ENCODE measurements at places on chromosomes 1 and 21.

DNA sequence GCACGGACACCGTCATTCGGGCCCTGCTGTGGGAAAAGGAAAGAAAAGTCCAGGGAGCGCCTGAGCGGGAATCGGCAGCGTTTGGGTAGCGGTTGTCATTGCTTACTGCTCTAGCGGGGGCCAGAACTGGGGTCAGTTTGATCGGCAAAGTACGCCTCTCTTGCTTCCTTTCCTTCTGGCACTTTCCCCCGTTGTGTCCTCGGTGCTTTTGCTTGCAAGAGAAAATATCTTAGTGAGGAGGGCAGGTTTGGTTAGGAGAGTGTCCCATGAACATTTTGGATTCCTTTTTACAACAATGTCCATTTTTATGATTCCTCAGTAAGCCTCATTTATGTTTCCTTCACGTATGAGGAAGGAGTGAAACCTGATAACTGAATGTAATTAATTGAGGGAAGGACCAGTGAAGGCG is 670 bp downstream of the ST3GAL3 start:
- no peak for DNase-seq

DNA sequence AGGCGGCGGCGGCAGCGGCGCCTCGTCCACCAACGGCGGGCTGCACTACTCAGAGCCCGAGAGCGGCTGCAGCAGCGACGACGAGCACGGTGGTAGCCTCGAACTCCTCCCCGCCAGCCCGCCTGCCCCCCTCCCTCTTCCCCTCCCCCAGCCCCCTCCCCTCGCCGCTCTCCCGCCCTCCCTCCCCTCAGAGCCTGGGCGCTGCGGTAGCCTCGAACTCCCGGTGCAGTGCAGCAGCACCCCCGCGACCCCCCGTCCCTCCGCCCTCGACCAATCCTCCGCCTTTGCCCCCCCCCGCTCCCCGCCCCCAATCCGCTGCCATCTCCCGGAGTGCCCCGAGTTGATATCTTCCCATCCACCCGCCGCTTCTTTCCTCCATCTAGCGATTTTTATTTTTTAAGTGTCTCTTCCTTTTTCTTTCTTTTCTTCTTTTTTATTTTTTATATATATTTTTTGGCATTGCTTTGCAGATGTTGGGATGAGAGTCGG is 516 bp downstream of the RCOR3 start:
- no peak for DNase-seq

DNA sequence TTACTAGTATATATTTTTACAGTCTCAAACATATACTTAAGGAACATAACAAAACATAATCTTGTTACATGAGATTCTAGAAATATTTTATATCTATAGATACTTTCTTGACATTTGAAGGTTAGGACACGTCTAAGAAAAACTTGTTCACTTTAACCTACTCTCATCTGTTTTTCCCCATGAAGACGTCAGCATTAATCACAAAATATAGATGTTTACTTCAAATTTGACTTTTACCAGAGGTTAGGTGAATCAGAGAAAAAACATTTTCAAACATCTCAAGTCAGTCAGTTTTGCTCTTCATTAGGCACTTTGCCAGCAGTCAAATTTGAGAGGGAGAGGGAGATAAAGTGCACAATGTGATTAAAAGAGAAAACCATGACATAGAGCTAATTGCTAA is 47.7 kb downstream of the BRINP3 start:
- no peak for DNase-seq

DNA sequence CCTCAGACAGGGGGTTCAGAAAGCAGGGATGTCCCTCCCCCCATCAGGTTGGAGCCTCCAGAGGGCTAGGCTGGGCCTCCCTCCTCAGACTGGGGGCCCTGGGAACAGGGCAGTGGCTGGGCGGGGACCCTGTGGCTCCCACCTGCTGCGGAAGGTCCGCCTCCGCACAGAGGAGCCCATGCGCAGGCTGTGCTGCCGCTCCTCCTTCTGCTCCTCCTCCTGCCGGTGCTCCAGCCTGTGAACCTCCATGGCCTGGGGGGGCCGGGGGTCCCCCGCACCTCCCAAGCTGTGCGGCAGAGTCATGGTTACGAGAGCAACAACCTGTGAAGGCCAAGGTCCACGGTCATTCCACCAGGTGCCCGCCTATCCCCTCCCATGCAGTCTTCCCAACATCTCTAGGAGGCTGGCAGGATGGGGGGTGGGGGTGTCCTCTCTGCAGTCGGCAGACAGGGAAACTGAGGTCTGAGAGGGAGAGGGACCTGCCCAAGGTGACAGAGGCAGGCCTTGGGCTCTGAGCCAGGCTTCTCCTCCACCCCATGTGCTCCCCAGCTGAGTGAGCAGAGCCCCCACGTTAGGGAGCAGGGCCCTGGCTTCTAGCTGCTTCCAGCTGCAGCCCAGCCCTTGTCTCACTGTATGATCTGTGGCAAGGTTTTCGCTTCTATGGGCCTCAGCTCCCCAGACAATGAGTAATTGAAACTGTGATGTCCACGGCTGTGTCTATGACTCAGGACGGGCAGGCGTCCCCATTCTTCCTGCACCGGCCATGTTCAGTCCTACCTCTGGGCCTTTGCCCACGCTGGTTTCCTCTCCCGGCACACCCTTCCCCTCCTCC is 3.4 kb downstream of the MYOM3 start:
- DNase-seq: no peak

DNA sequence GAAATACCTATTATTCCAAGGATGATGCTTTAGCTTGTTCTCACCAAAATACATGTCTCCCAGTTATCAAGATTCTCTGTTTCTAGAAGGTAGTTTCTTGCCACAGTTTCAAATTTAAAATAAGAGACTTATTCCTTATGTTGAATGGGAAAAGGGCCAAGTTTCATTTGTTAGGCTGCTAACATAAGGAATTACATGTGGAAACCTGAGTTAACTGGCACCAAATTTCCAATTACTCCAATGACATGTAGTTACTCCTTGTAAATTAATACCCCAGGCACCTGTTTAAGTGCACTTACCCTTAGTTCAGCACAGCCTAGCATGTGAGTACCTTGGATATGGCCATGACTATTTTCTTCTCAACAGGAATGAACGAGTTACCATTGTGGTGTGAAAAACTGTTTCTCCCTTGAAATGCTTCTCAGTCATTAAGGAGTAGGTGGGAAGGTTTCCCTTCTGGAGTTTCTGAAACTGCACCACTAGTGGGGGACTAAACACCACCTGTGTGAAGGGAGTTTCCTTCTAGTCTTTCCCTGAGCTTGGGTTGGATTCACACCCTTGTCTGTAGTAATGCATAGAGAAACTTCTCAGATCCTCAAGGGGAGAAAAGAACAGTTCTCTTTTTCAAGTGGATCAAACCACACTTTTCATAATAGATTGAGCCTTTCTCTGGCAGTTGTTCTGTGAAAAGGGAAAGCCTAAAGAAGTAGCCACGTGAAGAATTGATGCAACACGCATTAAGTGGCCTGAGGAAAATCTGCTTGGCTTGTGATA is 32.3 kb upstream of the LRRC8C start:
- no peak for DNase-seq

DNA sequence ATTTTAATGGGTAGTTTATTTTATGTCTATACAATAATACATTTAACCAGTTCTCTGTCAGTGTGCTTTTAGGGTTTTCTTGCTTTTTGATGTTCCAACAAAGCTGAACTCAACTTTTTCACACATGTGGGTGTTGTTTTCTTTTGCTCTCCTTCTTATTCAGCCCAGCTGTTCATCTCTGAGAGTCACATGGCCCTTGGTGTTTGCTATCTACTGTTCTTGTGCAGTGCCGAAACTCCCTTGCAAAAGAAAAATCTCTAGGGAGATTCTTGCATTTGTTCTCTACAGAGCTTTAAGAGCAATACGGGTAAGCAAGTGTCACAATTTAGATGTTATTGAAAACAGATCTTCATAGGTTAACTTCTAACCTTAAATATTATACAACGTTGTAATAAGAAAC is 281.1 kb upstream of the CXADR start:
- no peak for DNase-seq

- DNase-seq: no peak
These were observed 579 bp downstream of the PTCH2 start for GRCh38 chr1:44842486-44842861.

DNA sequence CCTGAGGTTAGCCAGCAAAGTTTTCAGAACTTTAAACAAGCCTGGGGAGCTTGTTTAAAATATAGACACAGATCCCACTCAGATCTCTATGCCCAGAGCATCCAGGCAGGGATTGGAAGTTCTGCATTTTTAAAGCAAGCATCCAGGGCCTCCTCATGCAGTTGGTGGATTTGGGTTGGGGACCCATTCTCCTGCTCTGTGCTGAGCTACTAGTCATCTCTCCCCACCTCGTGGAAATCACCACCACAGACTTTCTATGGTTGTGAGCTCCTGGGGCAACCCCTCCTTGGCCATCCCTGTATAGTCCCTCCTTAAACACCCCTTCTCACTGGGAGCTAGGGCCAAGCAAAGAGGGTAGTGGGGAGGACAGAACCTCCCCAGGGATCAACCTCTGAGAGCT is 73.5 kb upstream of the CASZ1 start:
- no peak for DNase-seq

GRCh38 chr1:228317891-228318810 is 88.5 kb downstream of the TRIM11 start:
- DNase-seq: no peak

- no peak for DNase-seq
These were observed 345 bp downstream of the SLX9 start for GRCh38 chr21:44940116-44940631.

DNA sequence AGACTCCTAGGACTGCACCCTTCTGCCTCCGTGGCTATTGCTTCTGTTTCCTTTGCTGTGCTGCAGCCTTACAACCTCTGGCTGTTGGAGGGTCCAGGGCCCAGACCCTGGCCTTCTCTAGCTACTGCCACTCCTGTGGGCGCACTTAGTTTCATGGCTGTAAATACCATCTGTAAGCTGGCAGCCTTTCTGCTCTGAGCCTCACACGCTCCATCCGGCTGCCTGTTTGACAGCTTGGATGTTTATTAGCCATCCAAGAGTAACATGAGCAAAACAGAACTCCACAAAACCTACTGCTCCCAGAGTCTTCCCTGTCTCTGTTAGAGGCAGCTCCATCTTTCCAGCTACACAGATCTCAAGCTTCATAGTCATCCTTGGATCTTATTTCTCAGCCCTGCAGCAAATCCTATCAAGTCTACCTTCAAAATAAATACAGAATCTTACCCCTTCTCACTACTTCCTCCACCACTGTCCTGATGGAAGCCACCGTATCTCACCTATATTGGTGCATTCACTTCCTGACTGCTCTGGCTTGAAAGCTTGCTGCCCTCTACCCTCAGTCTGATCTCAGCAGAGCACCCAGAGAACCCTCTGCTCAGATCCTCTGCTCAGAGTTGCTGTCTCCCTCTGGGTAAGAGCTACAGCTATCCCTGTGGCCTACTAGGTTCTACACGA is 19.1 kb downstream of the SLC25A33 start:
- no peak for DNase-seq

DNA sequence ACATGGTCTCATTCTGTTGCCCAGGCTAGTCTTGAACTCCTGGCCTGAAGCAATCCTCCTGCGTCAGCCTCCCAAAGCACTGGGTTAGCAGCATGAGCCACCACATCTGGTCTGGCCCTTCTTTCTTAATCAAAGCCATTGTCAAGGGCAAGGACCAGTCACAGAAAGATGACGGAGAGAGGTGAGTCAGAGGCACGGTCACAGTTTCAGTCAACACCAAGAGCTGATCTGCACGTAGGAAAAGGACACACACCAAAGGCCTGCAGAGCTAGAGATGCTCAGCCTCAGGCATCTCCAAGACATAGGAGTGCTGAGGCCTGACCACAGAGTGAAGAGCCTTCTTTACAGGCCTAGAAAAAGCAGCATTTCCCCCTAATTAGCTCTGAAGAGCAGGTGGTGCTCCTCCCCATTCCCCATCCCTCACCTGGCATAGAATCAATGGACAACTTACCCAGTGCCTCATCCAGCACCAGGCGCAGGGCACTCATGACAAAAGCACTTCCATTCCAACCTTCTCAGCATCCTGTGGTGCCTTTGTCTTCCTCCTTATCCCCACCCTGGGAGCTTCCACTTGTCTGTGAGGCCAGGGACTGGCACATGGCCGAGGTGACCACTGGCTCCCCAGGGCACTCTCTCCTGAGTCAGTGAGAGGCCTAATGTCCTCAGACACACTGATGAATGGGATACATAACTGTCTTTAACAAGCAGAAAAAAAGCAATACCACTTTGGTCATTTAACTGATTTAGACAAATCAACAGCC is 139.8 kb downstream of the AJAP1 start:
- DNase-seq: no peak

DNA sequence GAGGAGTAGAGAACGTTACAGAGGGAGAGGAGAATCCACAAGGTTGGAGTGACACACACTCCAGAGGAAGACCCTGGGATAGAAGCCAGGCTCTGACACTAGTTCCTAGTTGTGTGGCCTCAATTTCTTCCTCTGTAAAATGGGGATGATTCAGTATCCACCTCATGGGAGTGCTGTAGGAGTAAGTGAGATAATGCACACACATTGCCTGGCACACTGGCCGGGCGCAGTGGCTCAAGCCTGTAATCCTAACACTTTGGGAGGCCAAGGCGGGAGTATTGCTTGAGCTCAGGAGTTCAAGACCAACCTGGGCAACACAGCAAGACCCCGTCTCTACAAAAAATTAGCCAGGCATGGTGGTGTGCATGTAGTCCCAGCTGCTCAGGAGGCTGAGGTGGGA is 8.9 kb downstream of the KIF17 start:
- no peak for DNase-seq

DNA sequence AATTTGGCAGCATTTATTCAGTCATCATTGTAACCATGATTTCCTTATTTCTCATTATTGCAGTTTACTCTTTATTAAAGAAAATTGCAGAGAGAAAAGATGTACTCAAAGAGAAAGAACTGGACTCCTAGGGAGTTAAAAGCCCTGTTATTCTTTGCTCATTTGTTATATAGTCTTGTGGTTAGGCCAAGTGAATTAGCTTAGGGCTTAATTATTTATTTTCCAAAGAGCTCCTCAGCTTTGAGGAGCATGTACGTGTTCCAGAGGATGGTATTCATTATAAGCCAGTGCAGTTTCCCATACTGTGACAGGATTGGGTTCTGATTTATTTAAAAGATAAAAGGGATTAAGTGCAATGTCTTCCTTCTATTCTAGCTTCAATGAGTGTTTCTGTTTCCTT is 86.4 kb downstream of the GPR161 start:
- no peak for DNase-seq

GRCh38 chr1:211210965-211211364 is 48.2 kb upstream of the RCOR3 start:
- DNase-seq: no peak

- DNase-seq: no peak
These were observed 48.3 kb downstream of the TRIM62 start for GRCh38 chr1:33133478-33134105.

DNA sequence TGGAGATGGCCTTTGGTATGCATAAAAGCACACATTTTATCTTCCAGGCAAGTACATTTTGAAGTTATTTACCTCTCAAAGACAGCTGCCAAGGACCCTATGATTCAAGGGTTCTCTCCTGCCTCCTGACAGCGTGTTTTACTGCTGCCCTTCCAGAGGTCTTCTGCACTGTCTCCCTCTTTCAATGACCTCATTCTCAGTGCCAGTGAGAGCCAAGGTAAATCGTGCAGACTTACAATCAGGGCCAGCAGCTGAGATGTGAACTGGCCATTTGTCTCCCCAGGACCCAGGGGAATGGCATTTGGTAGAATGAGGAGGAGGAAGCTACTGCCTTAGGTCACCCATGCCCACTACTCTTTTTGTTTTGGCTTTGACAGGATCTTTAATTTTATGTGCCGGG is 84.2 kb upstream of the FGGY start:
- DNase-seq: no peak

- DNase-seq: no peak
These were observed 216.8 kb upstream of the POU3F1 start for GRCh38 chr1:38263438-38263837.
